ENCODE measurements at places on chromosomes 2 and 18.

DNA sequence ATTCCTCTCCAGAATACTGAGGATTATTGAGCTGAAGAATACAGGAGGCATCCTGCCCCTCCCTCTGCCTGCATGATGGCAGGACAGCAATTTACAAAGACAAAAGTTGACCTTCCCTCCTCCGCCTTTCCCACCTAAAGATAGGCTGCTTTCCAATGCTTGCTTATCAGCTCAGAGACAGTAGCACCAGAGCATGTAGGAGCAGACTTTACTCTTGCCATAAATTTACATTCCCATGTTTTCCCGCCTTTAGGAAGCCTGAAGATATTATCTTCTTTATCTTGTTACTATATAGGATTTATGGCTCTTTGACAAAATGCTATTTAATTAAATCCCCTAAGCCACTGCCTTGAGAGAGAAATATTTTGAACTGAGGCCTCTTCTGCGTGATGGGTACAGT is 135.6 kb upstream of the HNMT start:
- no peak for DNase-seq

DNA sequence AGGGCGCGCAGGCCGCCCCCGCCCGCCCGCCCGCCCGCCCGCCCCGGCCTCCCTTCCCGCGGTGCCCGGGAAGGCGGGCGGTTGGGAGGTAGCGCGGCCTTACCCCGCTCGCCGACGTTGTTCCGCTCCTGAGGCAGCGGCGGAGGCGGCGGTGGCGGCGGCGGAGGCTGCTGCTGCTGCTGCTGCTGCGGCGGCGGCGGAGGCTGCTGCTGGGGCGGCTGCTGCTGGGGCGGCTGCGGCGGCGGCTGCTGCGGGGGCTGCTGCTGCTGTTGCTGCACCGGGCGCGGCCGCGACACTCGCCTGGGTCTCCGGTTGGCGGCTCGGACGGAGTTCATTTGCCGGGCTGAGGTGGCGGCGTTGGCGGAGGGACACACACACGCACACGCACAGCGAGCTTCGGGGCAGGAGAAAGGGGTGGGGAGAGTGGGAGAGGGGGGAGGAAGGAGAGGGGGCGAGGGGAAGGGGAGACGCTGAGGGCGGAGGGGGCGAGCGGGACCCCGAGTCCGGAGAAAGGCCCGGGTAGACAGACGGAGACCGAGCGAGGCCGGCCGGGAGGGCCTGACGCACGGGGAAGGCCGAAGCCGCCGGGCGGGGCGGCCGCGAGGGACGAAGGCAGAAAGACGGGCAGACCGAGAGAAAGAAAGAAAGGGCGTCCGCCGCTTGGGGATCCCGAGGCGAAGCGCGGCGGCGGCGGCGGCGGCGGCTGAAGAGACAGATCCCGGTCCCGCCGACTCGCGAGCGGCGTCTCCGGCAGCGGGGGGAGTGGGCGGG is 727 bp downstream of the FBXO11 start:
- DNase-seq, result peak; percentile 32

DNA sequence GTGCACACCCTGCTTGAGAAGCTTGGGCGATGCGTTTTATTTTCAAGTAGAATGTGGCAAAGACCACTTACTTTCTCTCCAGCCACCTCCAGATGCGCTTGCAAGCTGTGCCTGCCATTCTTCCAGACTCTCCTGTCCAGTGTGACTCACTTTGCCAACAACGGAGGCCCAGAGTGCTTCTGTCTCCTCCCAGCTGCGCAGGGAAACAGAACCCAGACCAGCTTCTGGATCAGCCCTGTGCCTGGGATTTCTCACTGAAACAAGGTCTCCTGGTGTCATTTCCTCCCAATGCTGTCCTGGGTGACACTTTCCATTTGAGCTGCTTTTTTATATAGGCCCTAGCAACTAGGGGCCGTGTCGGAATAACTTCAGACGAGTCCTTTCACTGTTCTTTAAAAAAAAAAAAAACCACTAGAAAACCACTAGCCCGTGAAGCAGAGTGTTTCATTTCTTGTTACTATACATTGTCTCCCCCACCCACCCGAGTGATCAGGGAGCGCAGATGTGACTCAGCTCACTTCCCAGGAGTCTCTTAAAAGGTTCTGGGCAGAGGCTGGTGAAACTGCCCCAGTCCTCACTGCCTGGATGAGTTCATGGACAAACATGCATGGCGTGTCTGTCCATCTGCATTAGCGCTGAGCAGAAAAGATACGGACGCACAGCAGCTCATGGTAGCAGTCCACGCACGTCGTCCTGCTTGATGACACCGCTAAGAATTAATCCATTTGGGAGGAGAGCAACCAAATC is 25.3 kb upstream of the RPL31 start:
- DNase-seq, result no peak

GRCh38 chr2:126659562-126660467 is 3.9 kb downstream of the GYPC start:
- DNase-seq, result no peak

DNA sequence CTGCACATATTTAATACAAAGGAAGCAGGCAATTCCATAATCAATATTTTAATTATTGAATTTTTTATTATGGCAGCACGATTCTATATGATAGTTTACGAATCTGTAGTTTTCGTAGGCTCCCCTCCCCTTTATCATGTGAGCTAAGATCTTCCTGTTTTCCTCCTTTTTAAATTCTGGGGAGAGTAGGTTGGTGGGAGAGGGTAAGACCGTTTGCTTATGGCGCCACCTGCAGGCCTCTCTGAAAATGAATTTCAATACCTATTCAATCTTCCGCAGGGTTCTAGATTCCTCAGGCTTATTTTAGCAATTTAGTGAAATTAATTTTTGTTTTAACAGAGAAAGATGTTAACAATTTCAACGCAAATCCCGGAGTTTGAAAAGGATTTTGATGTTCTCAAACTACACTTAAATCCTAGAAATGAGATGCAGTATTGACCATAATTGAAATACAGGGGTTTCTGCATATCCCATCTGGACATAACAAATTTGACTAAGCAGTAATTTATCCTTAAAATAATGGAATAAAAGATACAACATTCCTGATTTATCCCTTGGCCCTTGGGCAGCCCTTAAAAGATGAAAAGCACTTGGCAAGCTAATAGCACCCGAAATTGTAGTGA is 12.8 kb upstream of the GBX2 start:
- DNase-seq, result peak; percentile 64

- no peak for DNase-seq
Measured at GRCh38 chr2:241539616-241540374, 18.8 kb upstream of the BOK start.

DNA sequence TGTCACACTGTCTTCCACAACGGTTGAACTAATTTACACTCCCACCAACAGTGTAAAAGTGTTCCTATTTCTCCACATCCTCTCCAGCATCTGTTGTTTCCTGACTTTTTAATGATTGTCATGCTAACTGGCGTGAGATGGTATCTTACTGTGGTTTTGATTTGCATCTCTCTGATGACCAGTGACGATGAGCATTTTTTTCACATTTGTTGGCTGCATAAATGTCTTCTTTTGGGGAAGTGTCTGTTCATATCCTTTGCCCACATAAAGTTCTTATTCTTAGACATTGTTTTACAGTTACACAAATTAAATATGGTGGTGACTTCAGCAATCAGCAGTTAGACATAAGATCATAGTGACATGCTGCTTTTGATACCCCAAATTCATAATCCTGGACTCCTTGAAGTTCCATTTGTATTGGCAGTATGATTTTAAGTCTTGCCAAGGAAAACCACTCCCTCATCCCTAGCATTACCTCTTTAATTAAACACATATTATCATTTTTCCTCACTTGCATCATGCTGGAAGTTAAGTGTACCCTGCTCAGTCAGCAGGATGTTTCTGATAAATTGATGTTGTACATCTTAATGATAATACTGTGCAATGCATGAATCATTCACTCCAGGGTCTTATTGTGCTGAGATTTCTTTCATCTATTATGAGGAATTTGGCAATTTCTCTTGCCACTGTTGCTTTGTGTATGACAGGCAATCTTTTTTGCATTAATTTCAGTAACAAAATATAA is 67.6 kb upstream of the STAT1 start:
- no peak for DNase-seq

- DNase-seq, result no peak
Measured at GRCh38 chr2:53575721-53576124, 191.9 kb upstream of the CHAC2 start.

DNA sequence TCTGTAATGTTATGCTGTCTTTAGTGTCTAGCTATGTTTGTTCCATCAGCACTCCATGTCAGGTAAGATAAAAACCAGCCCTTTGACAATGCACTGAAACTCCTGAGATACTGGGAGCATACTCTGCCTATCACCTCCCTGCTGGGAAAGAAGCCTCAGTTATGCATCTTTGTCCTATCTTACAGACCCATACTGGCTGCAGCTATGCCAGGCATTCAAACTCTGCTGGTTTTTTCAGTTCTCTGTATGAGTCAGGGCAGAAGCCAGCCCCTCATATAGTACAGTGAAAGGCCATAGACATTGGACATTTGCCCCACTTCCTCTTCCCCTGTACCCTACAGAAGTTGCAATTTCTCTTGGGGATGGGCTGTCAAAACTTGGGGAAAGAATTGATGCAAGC is 181.1 kb upstream of the RGPD4 start:
- no peak for DNase-seq

DNA sequence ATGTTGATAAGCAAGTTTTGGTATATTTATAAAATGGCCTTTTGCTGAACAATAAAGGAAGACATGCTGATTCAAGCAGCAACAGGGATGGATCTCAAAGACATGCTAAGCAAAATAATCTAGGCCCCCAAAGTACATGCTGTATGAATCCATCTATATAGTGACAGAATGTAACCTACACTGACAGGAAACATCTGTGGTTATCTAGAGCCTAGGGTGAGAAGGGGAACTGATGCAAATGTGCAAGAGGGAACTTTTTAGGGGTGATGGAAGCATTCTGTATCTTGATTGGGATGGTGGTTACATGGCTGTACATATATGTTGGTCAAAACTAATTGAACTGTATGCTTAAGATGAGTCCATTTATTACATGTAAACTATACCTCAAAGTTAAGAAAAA is 24.2 kb downstream of the CNRIP1 start:
- no peak for DNase-seq

DNA sequence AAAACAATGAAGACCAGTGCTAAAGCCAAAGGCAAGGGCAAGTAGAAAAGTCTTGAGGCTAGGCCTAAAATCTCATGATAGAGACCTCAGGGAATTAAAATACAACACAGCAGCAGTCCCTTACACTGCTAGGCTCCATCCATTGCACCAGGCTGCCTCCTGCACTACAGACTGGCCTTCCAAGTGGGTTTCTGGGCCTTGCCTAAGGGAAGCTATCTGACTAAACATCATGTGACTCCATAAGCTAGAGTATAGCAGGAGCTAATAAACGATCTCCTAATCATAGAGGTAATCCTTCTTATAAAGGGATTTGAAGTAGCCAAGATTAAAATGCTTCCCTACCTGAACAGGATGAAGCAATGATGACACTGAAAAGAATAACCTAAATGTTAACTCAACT is 77.6 kb upstream of the NFU1 start:
- no peak for DNase-seq

DNA sequence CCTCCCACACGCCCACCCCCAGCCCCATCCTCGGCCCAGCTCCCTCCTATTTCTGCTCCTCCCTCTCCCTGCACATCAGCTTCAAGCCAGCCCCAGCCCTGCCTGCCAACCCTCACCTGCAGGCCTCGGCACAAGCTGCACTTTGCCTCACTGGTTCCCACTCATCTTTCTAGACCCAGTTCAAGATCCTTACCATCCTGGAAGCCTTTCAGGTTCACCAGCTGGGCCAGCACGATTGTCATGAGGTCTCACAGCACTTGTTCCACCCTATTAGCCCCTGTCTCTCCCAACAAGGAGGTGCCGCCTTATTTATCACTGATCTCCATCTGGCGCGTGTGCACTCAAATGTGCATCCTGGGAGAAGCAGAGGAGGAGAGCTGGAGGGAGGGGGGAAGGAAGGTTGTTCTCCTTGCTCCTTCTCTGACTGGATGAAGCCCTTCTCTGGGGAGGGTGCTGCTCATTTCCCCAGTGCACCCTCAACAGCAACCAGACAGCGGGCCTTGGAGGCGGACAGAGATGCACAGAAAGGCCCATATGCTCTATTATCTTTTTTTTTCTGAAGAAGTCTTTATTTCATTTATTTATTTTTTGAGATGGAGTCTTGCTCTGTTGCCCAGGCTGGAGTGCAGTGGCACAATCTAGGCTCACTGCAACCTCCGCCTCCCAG is 15.5 kb upstream of the BIN1 start:
- DNase-seq, result no peak

DNA sequence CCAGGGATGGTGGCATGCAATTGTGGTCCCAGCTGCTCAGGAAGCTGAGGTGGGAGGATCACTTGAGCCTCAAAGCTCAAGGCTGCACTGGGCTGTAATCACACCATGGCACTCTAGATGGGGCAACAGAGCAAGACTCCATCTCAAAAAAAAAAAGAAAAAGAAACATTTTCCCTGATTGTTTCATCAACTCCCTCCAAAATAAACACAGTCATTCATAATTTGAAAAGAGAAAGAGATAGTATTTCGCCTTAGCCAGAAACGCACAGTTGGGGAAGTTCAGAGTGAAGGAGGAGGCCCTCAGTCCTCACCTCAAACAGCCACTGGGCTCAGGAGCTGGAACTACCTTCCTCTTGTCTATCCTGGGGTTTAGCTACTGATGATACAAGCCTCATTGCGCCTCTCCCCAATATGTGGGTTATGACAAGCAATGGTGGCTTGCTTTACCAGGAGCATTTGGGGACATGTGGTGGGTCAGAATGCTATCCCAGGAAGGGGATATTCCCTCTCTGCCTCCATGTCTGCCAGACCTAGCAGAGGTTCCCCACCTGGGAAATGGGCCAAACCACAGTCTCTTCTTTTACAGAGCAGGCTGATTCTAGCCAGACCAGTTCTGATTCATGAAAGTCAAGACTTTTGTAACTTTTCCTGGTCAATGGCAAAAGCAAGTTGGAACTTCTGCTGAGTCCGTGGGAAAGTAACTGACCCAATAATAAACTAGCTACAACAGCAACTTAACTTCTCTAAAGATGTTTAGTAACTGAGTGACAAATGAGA is 22.2 kb upstream of the TMEM87B start:
- peak; percentile 86 for DNase-seq

- DNase-seq, result no peak
Measured at GRCh38 chr2:210792000-210792399, 235.6 kb downstream of the CPS1 start.

DNA sequence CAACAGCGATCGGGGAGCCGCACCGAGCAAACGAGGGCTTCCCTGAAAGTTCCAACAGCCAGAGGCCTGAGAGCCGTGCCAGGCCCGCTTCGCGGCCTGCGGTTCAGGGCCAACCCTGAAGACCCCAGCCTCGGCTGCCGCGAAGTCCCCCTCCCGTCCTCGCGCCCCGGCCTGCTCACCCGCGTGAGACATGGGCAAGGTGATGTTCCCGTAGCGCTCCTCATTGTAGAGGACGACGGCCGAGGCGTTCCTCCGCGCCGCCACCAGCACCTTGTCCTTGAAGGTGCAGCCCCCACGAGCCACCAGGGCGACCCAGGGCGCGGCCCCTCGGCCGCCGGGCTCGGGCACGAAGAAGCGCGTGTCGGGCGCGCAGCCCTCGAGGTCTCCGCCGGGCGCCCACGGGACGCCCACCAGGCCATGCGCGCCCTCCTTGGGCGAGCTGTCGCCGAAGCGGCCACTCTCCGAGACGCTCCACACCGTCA is 510 bp downstream of the RNF149 start:
- no peak for DNase-seq

GRCh38 chr2:141021109-141021508 is 1109.7 kb downstream of the LRP1B start:
- peak; percentile 32 for DNase-seq
